ENCODE measurements at places on chromosomes 11 and 22. TPM values are rescaled to one million over a fixed set of nuclear protein-coding genes. Genes with fewer than 3 reads are reported as not detected.

DNA sequence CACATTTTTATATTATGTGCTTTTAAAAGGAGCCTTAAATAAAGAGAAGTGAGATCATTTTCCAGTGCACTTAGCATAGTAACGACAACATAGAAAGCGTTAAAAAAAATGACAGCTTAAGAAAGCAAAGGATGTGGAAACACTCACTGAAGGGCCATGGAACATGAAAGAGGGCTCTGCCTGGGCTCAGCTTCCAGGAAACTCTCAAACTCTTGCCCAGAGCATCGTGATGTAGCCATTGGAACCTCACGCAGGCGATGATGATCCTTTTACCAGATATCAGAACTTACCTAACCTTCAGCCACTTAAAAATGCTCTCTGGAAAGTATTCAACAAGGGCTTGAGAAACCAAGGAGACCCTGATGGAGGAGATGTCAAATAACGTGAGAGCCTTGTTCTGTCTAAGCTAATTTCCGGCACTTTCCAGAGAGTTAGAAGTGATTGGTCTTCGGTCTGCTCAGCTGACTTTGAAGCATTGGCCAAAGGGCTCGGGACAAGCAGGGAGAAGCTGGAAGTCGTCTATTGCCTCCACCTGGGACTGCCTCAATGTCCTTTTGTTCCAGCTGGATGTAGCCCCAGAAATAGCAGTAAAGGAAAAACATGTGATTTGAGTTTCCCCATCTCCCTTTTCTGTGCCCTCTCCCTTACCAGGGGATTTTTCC, 21.5 kb upstream of the ETS1 start:
- no peak for DNase-seq
- peaks cover 18% of the 10 kb centered on the region for H3K4me1 ChIP-seq
- H3K27me3 ChIP-seq: no peaks in the 10 kb centered on the region
- H3K36me3 ChIP-seq: no peaks in the 10 kb centered on the region
- no peak overlapping the region for H3K27ac ChIP-seq

The AGBL2 gene
- 0.76 TPM for total RNA-seq

DNA sequence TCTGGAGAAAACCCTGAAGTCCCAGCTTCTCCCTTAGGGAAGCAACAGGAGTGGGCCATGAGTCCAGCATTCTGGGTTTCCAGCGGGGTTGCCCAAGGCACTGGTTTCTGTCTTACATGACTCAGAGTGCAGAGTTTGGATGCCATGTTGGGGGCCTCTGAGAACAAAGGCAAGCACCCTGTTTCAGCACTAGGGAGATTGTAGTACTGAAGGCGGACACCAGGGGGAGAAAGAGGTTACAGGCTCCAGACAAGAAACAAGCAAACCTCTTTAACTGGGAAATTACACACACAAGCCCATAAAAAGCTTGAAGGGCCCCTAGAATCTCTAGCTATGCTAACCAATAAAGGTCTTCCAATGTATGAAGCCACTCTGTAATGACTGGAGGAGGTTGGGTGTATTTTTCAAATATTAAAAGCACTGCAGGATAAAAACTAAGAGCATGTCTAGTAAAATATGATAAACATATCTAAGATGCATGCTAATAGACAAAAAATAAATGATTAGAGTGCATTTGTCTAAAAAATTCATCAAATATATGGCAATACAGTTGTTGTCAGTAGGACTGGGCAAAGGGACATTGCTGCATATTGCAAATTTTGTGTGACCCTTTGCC, 7.1 kb downstream of the MS4A6E start:
- H3K27ac ChIP-seq: peak overlapping the region; percentile 28
- H3K4me1 ChIP-seq: no peaks in the 10 kb centered on the region
- DNase-seq: no peak
- no peaks in the 10 kb centered on the region for H3K36me3 ChIP-seq

The IGSF22 gene
- not detected for total RNA-seq

The CHRM1 gene
- 0.30 TPM for total RNA-seq

GRCh38 chr11:45713573-45713972, 48.2 kb upstream of the CHST1 start:
- no peak overlapping the region for H3K4me3 ChIP-seq
- peaks cover 14% of the 10 kb centered on the region for H3K27me3 ChIP-seq
- no peaks in the 10 kb centered on the region for H3K4me1 ChIP-seq
- H3K36me3 ChIP-seq: no peaks in the 10 kb centered on the region

The MUC6 gene
- total RNA-seq: not detected
